ENCODE measurements at places on chromosomes 5 and 9.
A peak's percentile ranks its signal among the peaks of the same experiment; 100 is the strongest.

- no peak for DNase-seq
- no peak overlapping the region for H3K4me3 ChIP-seq
- no peak overlapping the region for H3K27ac ChIP-seq
- H3K4me1 ChIP-seq = no peaks in the 10 kb centered on the region
- no peaks in the 10 kb centered on the region for H3K36me3 ChIP-seq
Measured at GRCh38 chr5:35004771-35005170, 43.0 kb downstream of the AGXT2 start.

DNA sequence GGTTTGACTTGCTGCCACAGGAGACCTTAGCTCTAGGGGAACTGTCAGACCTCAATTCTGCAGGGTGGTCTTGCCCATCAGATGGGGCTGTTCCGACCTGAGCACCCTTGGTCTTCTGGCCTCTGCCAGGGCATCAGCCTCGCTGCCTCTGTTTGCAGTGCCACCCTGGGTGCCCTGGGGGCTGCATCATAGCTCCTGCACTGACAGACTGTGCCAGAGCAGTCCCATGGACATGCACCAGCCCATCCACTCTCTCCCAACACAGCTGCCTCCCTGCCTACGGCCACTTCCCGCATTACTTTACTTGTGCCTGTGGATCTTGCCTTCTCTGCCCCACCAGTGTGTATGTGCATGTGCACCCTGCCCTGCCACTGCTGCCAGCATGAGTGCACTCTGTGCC lies 884.7 kb upstream of the ARRDC3 start:
- DNase-seq = no peak
- H3K4me1 ChIP-seq = no peaks in the 10 kb centered on the region

- H3K27me3 ChIP-seq = no peaks in the 10 kb centered on the region
- H3K27ac ChIP-seq = no peak overlapping the region
- no peaks in the 10 kb centered on the region for H3K36me3 ChIP-seq
- DNase-seq = no peak
Measured at GRCh38 chr5:156942064-156942463, 21.0 kb downstream of the TIMD4 start.

GRCh38 chr5:107799306-107799705 lies 128.6 kb upstream of the EFNA5 start:
- no peaks in the 10 kb centered on the region for H3K36me3 ChIP-seq
- DNase-seq = no peak
- no peaks in the 10 kb centered on the region for H3K27me3 ChIP-seq
- no peak overlapping the region for H3K27ac ChIP-seq

DNA sequence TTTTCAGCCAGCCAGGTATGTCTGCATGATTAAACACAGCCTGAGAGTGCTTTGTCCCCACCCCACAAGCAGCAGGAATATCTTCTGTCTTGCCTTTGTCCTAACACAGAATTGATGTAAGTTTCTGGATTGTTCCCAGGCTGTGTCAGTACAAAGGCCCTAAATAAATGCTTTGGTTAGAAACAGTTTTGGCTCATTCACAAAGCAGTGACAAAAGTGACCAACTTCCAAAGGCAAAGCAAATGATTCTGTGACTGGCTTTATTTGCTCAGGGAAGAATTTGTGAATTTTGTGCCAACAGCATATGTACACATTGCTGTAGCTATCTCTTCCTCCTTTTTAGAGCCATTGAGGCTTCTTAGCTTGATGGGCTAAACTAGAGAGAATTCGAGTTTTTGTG lies 133.7 kb downstream of the PLPPR1 start:
- H3K27me3 ChIP-seq = no peaks in the 10 kb centered on the region
- no peak overlapping the region for H3K27ac ChIP-seq
- DNase-seq = no peak
- H3K4me3 ChIP-seq = no peak overlapping the region

- DNase-seq = no peak
- no peaks in the 10 kb centered on the region for H3K27me3 ChIP-seq
- no peak overlapping the region for H3K27ac ChIP-seq
- peaks cover 13% of the 10 kb centered on the region for H3K4me1 ChIP-seq
- H3K4me3 ChIP-seq = no peak overlapping the region
Measured at GRCh38 chr9:6232336-6232945, 16.8 kb downstream of the IL33 start.

DNA sequence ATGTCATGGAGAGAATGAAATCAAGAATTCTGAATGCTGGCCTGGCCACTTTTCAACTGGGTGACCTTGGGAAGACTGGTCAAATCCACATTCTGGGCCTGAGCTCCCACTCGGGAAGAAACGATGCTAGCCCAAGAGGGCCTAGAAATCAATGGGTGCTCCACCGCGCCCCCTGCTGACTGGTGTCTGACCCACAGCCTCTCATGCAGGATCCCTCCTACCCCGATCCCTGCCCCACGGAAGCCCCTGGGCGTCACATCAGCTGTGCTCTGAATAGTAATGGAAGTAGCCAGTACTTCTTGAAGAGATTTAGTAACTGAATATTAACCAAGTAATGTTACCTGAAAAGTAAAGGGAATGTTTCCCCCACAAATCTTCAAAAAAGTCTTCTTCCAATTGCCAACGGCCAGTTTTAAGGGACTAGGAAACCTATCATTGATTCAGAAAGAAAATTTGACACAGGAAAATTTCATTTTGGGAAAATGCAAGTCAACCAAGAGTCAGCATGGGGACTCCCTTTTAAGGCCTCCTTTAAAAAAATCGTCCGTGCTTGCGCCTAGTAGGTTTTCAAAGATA lies 43.9 kb downstream of the CRB2 start:
- no peaks in the 10 kb centered on the region for H3K27me3 ChIP-seq
- no peaks in the 10 kb centered on the region for H3K4me1 ChIP-seq
- no peak overlapping the region for H3K27ac ChIP-seq
- H3K4me3 ChIP-seq = no peak overlapping the region
- no peak for DNase-seq

DNA sequence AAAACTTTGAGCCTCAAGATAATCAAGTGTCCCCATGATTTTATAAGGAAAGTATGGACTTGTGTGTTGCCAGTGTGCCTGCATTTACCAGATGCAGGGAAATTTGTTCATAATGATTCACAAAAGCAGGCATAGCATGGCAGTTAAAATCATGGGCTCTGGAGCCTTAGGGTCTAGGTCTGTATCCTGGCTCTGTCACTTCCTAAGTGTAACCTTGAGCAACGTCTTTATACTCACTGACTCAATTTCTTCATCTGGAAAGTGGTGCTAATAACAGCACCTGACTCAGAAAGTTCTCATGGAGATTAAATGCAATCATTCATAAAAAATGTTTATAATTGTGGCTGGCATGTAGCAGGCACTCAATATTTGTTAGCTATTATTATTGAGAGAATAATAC lies 234.9 kb downstream of the SAXO1 start:
- no peaks in the 10 kb centered on the region for H3K4me1 ChIP-seq
- no peaks in the 10 kb centered on the region for H3K36me3 ChIP-seq
- no peaks in the 10 kb centered on the region for H3K27me3 ChIP-seq

DNA sequence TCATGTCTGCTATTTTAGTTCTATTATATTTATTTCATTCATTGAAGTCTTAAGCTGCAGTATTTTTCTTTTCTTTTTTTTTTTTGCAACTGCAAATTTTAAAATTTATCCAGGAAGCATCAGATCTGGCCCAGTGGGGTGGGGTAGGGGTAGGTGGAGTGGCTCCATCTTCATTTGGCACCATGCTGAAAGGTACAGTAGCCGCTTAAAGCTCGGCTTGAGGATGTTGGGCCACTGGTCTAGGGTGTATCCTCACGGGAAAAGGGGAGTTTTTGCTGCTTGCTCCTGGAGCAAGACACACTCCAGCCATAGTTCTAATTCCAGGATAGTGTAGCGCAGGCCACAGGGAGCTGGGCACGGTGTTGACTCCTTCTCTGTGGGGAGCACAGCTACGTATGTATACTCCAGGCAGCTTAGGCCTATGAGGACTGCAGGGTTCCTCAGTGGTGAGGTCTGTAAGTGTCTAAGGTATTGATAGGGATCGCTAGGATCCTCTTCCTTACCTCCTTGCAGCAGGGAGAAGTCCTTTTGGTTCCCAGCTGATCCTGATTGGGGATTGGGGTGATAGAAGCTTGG lies 22.7 kb downstream of the RCL1 start:
- no peak overlapping the region for H3K27ac ChIP-seq
- no peaks in the 10 kb centered on the region for H3K36me3 ChIP-seq

DNA sequence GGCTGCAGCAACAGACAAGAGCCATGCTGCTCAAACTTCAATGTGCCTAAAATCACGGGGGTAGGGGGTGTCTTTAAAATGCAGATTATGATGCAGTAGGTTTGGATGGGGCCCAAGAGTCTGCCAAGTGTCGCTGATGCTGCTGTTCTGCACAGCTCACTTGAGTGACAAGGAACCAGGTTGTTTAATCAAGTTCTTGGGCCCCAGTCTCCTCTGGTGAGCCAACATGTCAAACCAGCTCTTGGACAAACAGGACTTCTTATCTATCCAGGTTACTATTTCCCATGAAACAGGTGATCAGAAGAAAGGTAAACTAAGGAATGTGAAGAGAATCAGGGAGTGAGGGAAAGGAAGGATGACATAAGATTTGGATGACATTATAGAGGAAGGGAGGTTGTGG lies 78.0 kb downstream of the APBA1 start:
- H3K4me1 ChIP-seq = no peaks in the 10 kb centered on the region
- no peaks in the 10 kb centered on the region for H3K27me3 ChIP-seq
- DNase-seq = no peak
- H3K27ac ChIP-seq = no peak overlapping the region
- no peaks in the 10 kb centered on the region for H3K36me3 ChIP-seq
- H3K4me3 ChIP-seq = no peak overlapping the region

GRCh38 chr9:134747951-134748489 lies 106.4 kb downstream of the COL5A1 start:
- no peak overlapping the region for H3K4me3 ChIP-seq
- peaks cover 46% of the 10 kb centered on the region for H3K36me3 ChIP-seq
- DNase-seq = no peak
- no peaks in the 10 kb centered on the region for H3K27me3 ChIP-seq

DNA sequence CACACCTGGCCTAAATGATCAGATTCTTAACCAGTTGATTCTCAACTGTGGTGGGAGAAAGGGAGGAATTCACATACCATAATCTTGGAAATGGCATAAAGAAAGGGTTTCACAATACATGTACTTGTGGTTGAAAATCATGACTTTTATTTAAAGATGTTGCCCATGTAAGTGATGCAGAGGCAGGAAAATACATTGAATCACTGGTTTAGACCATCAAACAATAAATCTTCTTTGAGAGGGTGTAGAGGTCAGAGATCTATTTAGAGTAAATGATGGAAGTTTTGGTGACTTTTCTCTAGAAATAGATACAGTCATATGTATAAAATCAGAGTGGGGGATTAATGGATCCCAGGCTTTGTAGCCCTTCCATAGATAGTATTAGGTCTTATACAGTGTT lies 15.4 kb downstream of the NDUFS4 start:
- H3K36me3 ChIP-seq = peaks cover 11% of the 10 kb centered on the region
- DNase-seq = no peak
- H3K27me3 ChIP-seq = no peaks in the 10 kb centered on the region
- H3K4me1 ChIP-seq = no peaks in the 10 kb centered on the region

GRCh38 chr5:167071981-167072610 lies 1219.3 kb upstream of the WWC1 start:
- no peaks in the 10 kb centered on the region for H3K36me3 ChIP-seq
- H3K27me3 ChIP-seq = peaks cover 21% of the 10 kb centered on the region
- H3K4me1 ChIP-seq = no peaks in the 10 kb centered on the region
- no peak overlapping the region for H3K27ac ChIP-seq
- no peak overlapping the region for H3K4me3 ChIP-seq

- no peak overlapping the region for H3K4me3 ChIP-seq
- DNase-seq = no peak
- peaks cover 50% of the 10 kb centered on the region for H3K36me3 ChIP-seq
- H3K4me1 ChIP-seq = no peaks in the 10 kb centered on the region
Measured at GRCh38 chr5:14452685-14453454, 128.7 kb upstream of the OTULINL start.

GRCh38 chr9:133604214-133604613 lies 5.0 kb downstream of the FAM163B start:
- no peaks in the 10 kb centered on the region for H3K36me3 ChIP-seq
- H3K4me3 ChIP-seq = no peak overlapping the region
- H3K27ac ChIP-seq = no peak overlapping the region
- H3K27me3 ChIP-seq = peaks cover 27% of the 10 kb centered on the region

- peaks cover 21% of the 10 kb centered on the region for H3K27me3 ChIP-seq
- no peaks in the 10 kb centered on the region for H3K36me3 ChIP-seq
- H3K27ac ChIP-seq = peak overlapping the region; percentile 38
- peaks cover 9% of the 10 kb centered on the region for H3K4me1 ChIP-seq
- DNase-seq = no peak
- H3K4me3 ChIP-seq = peak overlapping the region; percentile 24
Measured at GRCh38 chr9:89605465-89606048, 745 bp downstream of the GADD45G start.

- H3K36me3 ChIP-seq = no peaks in the 10 kb centered on the region
- no peaks in the 10 kb centered on the region for H3K27me3 ChIP-seq
- H3K4me3 ChIP-seq = no peak overlapping the region
Measured at GRCh38 chr9:129885670-129886106, 50.4 kb downstream of the USP20 start.

- H3K27ac ChIP-seq = no peak overlapping the region
- no peaks in the 10 kb centered on the region for H3K27me3 ChIP-seq
- no peak for DNase-seq
Measured at GRCh38 chr5:77012601-77013000, 17.6 kb upstream of the AGGF1 start.

DNA sequence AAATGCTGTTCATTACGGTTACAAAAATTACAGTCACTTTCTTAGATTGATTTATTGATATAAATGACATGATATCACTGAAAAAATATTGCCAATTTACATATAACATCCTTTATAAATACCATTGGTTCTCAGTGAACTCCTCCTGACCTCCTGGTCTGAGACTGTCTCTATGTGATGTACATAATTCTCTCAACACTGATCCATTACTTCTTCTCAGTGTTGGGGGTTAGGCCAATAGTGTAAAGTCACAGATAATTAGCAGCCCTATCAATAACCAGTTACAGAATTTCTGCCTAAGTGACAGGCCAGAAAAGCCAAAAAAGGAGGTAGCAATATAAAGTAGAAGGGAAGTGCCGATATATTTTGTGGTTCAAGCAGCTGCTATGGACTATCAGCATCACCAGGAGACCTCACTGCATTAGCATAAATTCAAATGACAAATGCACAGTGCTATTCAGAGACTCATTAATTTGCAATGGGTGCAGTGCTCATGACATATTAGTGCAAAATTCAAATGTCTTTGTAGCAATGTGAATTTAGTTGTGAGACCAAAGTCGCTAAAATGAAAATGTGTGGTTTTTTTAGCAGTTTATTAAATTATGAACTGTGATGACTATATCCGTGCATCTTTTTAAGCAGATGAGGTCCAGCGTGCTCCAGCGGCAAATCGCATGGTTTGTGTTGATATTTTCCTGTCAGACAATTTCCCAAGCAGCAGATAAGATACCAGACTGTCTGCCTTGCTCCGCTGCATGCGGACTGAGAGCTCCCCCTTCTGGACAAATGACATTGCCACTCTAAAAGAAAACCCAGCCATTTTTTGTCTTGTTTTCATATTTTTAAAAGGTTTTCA lies 144.6 kb downstream of the CETN3 start:
- H3K4me3 ChIP-seq = no peak overlapping the region
- H3K36me3 ChIP-seq = no peaks in the 10 kb centered on the region
- H3K4me1 ChIP-seq = no peaks in the 10 kb centered on the region
- no peak for DNase-seq

DNA sequence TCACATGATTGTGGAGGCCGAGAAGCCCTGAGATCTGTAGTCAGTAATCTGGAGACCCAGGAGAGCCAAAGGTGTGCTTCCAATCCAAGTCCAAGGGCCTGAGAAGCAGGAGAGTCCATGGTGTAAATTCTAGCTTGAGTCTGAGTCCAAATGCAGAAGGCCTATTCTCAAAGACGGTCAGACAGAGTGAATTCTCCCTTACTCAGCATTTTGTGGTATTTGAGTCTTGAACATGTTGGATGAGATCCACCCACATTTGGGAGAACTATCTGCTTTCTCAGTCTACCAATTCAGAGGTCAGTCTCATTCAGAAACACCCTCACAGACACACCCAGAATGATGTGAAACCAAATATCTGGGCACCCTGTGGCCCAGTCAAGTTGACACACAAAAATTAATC lies 128.8 kb upstream of the PTCH1 start:
- H3K4me1 ChIP-seq = peaks cover 4% of the 10 kb centered on the region
- H3K4me3 ChIP-seq = no peak overlapping the region
